ENCODE measurements at places on chromosomes 6 and 20.

GRCh38 chr6:119334535-119335264 is 14.9 kb downstream of the MAN1A1 start:
- no peak for DNase-seq

DNA sequence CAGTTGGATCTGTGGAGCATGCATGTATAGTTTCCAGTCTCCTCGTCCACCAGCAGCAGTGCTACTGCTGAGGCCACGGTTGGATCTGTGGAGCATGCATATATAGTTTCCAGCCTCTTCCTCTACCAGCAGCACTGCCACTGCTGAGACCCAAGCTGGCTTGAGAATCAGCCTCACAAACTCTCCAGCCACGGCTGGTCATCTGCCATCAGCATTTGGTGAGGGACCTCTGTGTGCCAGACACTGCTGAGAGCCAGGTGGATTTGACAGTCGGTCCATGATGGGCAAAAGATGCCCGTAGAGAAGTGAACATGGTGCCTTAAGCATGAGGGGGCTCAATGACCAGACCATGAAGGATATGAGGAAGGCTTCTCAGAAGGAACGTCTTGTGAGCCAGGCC is 46.4 kb downstream of the SLC9A8 start:
- DNase-seq, result no peak

DNA sequence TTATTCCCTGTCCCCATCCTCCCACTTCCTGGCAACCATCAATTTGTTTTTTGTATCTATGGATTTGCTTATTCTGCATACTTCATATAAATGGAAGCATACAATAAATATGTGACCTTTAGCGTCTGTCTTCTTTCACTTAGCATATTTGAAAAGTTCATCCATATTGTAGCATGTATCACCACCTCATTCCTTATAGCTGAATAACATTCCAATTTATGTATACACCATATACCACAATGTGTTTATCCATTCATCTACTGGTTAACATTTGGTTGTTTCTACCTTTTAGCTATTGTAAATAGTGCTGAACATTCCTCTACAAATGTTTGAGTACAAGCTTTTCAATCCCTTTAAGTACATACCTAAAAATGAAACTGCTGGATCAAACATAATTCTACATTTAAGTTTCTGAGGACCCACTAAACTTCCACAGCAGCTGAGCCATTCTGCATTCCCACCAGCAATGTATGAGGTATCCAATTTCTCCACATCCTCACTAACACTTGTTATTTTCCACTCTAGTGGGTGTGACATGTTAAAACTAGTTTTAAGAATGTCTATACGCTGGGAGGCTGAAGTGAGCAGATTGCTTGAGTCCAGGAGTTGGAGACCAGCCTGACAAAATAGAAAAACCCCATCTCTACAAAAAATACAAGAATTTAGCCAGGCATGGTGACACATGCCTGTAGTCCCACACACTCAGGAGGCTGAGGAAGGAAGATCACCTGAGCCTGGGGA is 32.9 kb downstream of the NUDT3 start:
- DNase-seq, result no peak

- DNase-seq, result no peak
Observed at GRCh38 chr6:153595903-153596302, 443.1 kb upstream of the OPRM1 start.

DNA sequence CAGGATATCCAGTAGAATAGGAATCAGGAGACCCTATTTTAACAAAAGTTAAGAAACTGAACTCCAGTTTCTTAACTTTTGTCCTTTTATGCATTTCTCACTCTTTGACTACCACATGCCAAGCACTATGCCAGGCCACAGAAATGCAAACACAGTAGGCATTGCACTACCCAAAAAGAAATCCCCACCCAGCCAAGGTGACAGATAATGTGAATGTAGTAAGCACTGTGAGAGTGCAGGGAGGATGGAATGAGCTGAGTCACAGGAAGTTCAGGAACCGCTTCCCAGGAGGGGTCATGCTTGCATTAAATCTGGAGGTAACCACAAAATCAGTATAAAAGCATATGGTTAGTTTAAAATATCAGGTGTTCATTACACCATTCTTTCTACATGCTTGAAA is 20.1 kb upstream of the FAM83C start:
- DNase-seq, result no peak

GRCh38 chr20:37543828-37544227 is 16.2 kb upstream of the BLCAP start:
- no peak for DNase-seq

DNA sequence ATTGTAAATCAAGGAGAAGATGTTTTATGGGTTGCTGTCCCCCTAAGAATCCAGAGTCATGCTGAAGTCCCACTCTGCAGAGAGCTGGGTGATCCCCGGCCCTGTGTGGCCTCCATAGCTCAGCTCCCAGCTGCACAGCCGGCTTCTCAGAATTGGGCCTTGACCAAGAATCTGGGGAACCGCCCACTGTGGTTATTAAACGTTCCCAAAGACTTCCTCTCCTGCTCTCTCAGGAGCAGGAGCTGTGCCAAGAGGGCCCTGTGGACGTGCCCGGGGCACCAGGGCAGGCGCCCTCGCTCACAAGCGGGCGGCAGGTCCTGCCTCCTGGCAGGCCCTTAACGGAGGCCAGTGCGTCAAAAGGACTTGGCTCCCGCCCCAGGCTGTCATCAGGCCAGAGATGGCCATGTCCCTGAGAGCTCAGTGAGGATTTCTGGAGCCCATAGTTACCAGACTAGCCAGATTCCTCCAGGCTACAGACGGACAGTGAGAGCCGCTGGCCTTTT is 30.4 kb downstream of the ZC3H12D start:
- DNase-seq, result no peak

DNA sequence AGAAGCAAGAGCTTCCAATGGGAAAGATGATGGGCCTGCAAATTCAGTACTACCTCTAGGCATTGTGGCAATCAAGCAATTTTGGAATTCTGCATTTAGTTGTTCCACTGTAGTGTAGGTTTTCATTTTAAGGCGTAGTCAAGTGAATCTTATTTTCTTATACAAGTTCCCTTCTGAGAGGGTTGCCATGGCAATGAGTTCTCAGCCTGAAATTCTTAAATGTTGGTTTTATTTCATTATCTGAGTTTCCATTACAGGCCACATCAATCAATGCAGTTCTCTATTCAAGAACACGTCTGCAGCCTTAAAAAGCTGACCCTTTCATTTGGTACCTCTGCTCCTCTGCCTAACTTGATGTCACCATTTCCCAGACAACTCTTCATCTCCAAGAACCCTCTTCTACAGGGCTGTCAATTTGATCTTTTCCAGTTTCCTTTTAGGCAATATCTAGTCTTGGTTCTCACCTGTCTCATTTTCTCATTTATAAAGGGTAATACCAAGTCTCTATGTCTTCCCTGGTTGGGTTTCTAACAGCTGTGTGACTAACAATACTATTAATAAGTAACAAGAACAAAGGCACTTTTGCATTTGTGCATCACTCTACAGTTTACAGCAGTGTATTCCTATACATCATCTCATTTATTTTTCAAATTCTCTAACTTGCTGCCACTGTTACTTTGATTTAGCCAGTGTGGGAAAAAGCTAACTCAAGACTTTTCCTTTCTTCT is 898.2 kb upstream of the FLRT3 start:
- DNase-seq, result no peak

GRCh38 chr6:168318579-168319278 is 848 bp downstream of the DACT2 start:
- no peak for DNase-seq

GRCh38 chr6:130526466-130526865 is 160.6 kb downstream of the TMEM200A start:
- DNase-seq, result no peak

DNA sequence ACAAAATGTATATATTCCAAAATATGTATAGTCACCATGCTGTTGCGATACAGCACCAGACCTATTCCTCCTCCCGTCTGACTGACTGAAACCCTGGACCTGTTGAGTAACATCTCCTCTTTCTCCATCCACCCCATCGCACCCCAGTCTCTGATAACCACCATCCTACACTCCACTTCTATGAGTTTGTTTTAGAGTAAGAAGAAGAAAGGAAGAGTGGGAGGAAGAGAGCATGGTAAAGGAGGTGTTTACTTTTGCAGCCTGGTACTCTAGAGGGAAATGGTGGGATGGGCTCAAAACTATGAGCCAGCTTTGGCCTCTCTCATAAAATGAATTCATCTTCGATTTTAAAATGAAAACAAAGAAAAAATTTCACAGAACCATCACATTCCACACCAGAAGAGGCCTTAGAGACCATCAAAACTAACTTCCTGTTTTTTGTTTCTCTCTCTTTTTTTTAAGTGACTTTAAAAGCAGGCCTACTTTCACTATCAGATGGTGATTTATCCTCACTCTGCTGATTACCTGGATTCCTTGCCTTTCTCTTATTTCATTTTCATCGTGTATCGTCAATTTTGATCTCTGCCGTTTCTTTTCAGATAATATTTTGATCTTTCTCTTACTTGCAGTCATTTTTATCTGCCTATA is 16.8 kb upstream of the FUCA2 start:
- DNase-seq, result no peak

DNA sequence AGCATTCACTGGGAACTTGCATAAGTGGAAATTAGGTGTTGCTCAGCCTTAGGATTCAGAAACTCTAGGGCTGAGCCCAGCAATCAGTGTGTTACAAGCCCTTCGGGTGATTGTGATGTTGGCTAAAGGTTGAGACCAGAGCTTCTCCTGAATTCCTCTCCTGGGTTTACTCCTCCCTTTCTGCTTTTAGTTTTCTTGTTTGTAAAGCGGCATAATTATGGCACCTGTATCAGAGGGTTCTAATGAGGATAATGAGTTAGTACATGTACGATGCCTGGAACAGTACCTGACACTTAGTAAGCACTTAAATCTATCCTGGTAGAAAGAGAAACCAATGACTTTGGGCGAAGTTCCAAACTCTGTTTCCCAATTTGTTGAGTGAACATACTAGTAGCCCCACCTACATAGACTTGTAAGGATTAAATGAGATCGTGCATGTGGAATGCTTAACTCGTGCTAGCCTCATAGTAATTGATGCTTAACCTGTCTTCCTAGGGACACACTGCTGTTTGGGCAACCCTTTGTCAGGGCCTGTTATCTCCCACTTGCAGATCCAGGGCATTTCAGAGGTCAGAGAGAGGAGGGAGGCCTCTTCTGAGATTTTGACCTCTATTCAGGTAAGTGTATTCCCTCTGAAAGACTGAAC is 932 bp upstream of the EZR start:
- DNase-seq, result no peak

GRCh38 chr6:106974336-106974998 is at the start of gene CD24:
Gene CD24, minus strand, starts transcription at chr6:106974729. Its CDS starts 83 bp downstream, at chr6:106974646.
- DNase-seq, result no peak

DNA sequence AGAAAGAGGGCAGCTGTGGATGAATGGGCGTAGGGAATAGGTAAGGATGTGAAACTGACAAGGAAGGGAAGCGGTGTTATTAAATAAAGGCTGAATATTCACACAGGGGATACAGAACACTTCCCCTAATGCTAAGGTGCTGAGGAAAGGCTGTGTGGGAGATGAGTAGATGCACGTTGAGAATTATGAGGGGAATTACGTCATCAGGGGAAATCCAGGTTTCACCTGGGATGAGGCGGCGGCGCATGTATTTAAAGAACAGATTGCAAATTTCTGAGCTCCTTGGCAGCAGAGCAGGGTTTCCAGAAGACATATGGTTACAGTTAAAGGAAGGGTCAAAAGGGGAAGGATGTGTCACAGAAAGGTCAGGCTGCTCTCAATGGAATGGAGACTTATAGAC is 28.7 kb upstream of the EDN1 start:
- DNase-seq, result no peak

DNA sequence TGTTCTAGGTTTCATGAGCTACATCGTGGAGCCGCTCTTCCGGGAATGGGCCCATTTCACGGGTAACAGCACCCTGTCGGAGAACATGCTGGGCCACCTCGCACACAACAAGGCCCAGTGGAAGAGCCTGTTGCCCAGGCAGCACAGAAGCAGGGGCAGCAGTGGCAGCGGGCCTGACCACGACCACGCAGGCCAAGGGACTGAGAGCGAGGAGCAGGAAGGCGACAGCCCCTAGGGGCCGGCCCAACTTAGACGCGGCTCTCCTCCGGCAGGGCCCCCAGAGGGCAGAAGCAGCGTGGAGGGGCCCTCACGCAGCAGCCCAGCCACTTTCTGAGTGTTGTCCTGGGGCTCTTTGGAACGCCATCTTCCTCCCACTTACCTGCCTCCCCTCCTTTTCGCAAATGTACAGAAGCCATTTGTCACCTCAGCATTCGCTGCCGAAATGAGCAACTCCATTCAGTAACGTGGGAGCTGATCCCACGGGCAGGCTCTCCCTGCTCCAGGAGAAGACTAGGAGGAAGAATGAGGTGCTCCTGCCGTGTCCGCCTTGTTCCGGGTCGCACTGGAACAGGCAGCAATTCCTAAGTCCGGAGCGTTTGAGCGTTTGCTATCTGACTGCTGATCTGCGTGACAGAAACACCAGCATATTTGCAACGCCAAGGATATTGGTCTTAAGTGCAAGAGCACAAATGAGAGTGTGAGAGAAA is 58.4 kb downstream of the MTFR2 start:
- no peak for DNase-seq

Measured in CD4-positive, alpha-beta T cell treated with Interleukin-1 beta for 1 hour (primary cell).